ENCODE measurements at places on chromosomes 6 and 20. TPM values are rescaled to one million over a fixed set of nuclear protein-coding genes. Genes with fewer than 3 reads are reported as not detected.

GRCh38 chr6:122285292-122285913 is 114.0 kb upstream of the HSF2 start:
- DNase-seq: no peak

DNA sequence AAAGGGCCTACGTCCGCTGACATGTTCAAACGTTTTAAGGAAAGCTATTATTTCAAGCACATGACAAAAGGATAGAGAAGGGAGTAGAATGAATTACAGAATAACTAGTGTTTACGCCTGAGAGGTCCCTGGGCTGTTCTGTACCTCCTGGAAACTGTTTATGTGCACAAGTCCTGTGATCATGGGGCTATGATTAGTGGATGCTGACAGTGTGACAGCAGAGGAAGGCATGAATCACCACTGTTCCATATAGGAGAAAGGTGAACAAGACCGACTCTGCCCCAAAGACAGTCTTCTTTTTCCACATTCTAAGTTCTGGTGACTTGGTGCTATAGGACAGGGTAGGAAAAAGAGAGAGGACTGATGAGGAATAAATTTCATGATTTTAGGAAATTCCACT is 249.2 kb upstream of the PRDM1 start:
- no peak for DNase-seq

DNA sequence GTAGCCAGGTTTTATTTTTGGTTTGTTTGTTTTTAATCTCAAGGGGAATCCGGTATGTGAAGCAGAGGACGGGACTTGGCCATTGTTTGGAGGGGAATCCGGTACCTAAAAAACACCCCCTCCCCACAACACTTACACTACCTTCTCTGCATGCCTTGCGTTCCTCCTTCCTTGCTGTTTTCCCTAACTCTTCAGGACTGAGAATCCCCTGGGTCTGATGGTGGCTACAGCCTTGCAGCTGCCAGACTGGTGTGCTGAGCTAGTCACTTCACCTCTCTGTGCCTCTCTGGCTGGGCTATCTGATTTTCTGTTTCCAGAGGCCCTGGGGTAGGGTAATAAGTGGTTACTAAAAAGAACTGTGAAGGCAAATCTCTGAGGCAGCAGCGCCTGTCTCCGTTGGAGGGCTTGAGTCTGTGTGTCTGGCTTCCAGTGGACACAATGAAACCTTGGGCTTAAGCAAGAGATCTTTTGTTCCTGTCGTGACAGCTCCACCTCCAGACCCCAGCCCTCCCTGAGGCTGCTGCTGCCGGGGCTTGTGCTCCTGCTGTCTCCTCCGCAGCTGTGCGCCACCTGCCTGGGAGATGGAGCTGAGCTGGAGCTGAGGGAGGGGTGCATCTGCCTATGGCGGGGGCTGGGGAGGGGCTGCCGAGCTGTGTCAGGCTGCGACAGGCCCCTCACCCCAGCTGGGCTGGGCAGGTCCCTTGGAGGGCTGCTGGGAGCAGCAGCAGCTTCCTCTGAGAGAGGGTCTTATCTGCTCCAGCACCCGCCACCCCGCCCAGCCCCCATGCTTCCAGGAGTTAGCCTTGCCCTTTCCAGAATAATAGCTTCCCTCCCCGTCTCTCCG is 65.8 kb upstream of the CCDC167 start:
- DNase-seq: no peak

- no peak for DNase-seq
Measured at GRCh38 chr20:17816804-17817587, 117.2 kb downstream of the BANF2 start.

ATP9A gene
- total RNA-seq: 16.7 TPM

ZBP1 gene
- total RNA-seq: 0.56 TPM

DNA sequence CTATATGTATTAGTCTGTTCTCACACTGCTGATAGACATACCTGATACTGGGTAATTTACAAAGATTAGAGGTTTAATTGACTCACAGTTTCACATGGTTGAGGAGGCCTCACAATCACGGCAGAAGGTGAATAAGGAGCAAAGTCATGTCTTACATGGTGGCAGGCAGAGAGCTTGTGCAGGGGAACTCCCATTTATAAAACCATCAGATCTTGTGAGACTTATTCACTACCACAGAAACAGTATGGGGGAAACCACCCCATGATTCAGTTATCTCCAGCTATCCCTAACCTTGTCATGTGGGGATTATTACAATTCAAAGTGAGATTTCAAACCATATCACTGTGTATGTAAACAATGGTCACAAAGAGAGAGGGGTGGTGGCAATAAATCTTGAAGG is 6.6 kb downstream of the CST8 start:
- no peak for DNase-seq

TPBG gene
- 28.1 TPM for total RNA-seq

- DNase-seq: no peak
Measured at GRCh38 chr20:46710153-46710913, 884 bp downstream of the SLC2A10 start.

MC3R gene
- not detected for total RNA-seq

TCP1 gene
- 225 TPM for total RNA-seq

GRCh38 chr6:144434308-144434990 is 149.3 kb downstream of the UTRN start:
- DNase-seq: no peak

NR2E1 gene
- not detected for total RNA-seq

PBOV1 gene
- not detected for total RNA-seq
